ENCODE measurements at places on chromosomes 4 and X.
A peak's percentile ranks its signal among the peaks of the same experiment; 100 is the strongest.

GRCh38 chr4:177097291-177097690, 212.4 kb upstream of the NEIL3 start:
- DNase-seq = no peak

DNA sequence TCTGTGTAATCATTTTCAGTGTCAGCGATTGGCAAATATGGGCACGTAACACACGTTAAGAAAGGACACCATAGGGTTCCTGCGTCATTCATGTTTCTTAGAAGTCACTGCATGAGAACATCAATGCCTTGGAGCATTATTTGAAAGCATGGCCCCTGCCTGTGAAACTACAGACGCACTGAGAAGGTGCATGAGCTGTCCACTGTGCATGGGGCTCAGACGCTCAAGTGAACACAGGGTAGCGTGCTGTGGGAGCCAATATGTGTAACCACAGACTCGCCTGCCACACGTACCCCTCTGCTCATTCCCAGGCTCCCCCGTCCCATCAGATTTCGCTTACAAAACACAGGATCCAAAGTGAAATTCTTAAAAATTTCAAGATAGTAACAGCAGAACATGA, 6.5 kb downstream of the PPP2R2C start:
- no peak for DNase-seq

DNA sequence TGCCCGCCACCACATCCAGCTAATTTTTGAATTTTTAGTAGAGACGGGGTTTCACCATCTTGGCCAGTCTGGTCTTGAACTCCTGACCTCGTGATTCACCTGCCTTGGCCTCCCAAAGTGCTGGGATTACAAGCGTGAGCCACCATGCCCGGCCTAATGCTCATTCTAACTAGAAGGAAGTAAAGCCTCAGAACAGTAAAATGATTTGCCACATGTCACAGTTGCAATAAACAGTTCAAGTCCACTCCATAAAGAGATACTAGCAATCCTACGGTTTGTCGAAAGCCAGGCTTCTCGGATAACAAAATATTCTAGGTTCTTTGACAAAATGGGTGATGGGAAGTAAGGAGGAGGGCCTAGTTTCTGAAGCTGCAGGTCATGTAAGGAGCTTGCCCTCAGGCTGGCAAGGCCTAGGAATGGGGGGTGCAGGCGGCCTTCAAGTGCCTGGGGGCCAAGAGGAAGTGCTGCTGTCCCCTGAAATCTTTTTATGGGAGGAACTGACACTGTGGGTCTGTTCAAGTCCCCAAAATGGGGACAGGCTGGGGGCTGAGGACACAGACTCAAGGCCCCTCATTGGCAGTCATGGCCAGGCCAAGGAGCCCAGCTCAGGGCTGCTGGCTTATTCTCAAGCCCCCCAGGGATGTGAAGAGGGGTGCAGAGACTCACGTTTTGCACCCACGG, 31.8 kb upstream of the ACSL1 start:
- no peak for DNase-seq

GRCh38 chr4:133150486-133151340, 1.6 kb downstream of the PCDH10 start:
- DNase-seq = peak; percentile 2

DNA sequence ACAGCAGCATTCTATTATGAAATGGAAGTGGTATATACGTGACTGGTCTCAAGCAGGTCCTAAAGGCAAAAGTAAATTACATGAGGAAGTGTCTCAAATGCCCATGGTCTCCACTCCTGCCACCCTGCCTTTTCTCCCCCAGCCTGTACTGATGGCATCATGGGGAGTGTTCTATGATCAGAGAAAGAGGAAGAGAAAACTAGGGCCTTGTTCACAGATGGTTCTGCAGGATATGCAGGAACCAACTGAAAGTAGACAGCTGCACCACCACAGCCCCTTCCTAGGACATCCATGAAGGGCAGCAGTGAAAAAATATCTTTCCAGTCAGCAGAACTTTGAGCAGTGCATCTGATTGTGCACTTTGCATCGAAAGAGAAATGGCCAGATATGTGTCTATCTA, 901.5 kb downstream of the ARAP2 start:
- DNase-seq = no peak

DNA sequence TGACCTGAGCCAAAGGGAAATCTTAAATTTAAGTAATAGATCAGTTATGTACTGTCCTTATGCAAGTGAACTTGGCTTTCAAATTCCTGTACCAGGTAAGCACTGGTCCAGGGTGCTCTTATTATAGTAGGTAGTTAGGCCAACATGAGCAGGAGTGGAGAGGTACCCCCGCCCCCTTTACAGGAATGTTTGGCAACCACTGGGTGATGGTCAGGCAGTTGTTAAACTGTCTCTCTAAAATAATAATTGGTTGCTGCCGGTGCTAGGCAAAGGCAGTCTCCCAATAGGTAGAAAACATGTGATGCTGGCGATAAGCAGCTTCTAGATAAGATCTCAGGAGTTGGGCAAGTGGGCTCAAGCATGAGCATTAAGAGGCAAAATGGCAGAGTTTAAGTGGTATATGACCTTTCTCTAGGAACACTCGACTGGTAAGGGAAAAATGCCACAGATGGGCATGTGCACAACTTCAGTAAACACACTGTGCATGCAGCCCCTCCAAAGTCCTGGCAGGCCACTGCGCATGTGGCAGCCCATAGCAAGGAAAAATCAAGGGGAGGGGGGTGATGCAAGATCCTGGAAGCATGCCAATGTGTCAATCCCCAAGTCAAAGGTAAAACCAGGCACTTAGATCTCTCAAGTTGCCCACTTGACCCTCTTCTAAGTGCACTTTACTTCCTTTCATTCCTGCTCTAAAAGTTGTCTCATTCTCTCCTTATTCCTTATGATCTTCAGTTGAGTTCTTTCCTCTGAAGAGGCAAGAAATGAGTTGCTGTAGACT, 1239.7 kb downstream of the C4orf33 start:
- DNase-seq = no peak

DNA sequence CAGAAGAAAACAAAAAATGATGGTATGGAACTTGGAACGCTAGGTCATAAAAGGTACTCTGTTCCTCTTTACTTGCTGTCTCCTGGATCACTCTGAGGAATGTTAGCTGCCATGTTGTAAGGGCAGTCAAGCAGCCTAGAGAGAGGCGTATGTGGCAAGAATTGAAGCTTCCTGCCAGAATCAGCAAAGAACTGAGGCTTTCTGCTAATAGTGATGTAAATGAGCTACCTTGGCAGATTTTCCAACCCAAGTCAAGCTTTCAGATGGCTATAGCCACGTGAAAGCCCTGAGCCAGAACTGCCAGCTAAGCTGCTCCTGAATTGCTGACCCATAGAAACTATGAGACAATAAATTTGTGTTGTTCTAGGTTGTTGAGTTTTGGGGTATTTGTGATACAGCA, 38.7 kb downstream of the AASDH start:
- DNase-seq = no peak

DNA sequence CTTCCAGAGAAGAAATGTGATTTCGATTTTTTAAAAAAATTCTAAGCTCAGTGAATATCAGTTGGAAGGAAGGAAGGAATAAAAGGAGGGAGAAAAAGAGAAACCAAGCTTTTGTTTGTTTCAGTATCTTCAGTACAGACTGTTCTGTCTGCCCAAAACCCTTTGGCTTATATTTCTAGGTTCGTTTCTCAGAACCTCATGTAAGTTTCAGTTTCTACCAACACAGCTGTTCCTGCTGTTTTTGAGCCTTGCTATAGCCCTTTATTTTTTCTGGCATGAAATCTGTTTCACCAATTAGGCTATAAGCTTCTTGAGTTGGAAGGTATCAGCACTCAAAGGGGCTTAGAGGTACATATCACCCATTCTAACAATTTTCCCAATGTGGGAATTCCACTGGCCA, 157.9 kb downstream of the GBA3 start:
- DNase-seq = no peak

DNA sequence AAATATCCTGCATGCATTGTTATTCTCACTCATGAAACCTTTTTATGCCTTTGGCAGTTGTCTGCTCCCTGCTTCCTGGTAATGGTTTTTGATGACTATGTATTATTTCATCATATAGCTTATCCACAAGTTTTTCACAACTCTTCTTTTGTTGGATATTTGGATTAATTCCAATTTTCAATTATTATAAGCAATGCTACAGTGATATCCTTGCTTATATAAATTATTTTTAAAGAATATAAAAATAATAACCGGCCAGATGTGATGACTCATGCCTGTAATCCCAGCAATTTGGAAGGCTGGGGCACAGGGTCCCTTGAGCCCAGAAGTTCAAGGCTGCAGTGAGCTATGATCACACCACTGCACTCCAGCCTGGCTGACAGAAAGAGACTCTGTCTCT, 47.0 kb downstream of the ASIC5 start:
- DNase-seq = no peak

DNA sequence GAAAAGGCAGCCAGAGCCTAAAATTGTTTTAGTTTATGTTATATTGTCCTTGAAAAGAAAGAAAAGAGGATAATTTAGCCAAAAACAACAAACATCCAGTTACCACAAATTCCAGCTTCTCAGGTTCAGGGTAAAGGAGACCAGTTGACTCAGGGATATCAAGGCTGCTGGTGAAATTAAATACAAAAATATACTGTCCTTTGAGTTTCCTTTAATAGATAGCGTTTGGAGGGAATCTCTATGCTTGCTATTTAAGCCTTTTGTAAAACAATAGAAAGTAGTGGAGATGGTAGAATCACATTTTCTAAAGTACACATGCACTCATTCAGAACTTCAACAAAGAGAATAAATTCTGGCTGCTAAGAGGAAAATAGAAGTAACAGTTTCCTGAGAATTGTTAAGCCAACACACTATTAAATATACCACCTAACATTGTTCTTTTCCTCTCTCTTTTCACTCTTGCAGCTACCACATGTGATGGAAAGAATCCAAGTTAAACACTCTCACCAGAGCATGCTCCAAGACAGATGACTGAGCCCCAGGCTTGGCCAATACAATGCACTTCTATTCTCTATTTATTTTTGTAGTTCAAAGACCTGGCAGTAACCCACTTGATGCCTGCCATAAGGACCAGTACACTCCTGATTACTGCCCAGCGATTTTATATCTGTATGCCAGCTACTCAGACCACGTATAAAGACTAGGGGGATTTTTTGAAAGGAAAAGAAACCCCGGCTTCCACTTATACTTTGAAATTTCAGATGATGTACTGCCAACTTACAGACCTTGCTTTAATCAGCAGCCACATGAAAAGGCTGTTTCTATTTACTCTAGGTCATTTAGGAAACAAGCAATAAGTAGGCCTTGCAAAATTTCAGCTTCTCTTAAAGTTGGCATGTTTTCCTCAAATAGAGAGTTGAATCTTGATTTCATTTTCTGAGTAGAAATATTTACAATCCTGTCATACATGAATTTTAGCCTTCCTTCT, 756.9 kb downstream of the FAT4 start:
- no peak for DNase-seq

DNA sequence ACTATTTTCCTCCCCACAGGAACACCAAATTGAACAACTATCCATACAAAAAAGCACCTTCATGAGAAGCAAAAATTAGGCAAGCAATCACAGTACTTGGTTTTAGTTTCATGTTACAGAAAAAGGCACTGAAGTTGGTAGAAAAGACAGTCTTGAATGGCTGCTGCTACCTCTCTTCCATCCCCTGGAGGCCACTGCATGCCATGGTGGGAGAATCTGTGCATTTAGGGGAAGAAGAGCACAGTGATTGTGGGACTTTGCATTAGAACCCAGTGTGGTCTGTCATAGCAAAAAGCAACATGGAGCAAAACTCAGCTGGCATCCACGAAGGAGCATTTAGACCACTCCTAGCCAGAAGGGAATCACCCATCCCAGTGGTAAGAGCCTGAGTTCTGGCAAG, 941.9 kb downstream of the PCDH18 start:
- DNase-seq = no peak

- no peak for DNase-seq
Measured at GRCh38 chr4:69214716-69215115, at the start of gene UGT2B11. TSS of gene UGT2B11 (minus strand) at chr4:69214748. CDS start at chr4:69214722, 26 bp downstream.

DNA sequence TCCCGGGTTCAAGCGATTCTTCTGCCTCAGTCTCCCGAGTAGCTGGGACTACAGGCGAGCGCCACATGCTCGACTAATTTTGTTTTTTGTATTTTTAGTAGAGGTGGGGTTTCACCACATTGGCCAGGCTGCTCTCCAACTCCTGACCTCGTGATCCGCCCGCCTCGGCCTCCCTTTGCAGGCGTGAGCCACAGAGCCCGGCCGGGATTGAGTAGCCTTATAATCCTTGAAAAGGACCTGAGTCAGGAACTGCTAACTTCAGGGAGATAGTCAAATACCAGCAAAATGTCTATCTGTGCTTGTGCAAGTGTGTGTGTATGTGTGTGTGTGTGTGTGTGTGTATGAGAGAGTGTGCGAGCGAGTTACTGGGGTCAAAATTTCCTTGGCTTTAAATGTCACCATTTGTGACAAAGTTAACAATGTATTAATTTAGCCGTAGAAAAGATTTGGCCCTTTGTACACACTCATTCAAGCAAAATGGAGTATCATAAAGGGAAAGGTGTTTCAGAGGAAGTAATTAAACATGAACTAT, 1.8 kb upstream of the KDM6A start:
- DNase-seq = no peak

- no peak for DNase-seq
Measured at GRCh38 chrX:102745513-102745856, 24.9 kb downstream of the GPRASP3 start.

DNA sequence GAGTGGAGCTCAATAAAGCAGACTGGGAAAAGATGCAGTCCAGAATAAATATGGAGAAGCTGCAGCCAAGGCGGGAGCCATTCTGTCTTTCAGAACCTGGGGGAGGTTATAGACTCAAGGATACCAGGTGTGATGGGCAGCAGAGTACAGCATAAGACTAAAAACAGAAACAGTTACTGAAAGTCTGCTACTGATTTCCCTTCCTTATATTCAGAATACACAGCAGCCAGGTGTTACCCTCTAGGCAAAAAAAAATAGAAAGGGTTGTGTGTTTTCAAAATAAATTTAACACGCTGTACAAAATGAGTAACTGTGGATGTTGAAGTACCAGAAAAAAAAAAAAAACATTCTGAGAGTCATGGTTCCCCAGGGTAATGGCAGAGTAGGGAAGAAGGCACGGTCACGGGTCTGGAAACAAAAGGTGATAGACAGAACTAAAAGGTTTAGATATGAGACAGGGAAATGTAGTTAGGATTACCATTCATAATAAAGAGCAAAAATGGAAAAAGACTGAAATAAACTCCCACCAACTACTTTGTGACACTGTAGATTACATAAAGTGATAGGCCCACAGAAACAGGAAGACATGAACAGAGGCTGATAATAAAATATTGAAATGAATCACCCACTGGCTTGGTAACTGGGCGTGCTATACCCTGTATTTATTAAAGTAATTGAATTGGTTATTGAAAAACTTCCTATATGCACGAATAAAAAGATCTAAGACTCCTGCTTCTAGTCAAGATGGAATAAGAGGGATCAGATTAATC, 10.8 kb upstream of the HHIP start:
- no peak for DNase-seq

- DNase-seq = no peak
Measured at GRCh38 chr4:121397941-121398601, 17.3 kb upstream of the QRFPR start.
